BJ (cell line): ENCODE measurements at places on chromosomes 1 and 21.
A peak's percentile ranks its signal among the peaks of the same experiment; 100 is the strongest.

- DNase-seq = no peak
Measured at GRCh38 chr21:31855180-31855579, 17.6 kb upstream of the HUNK start.

- DNase-seq = no peak
Measured at GRCh38 chr1:232964601-232965000, 14.2 kb downstream of the NTPCR start.

GRCh38 chr1:177210071-177210470 lies 39.3 kb downstream of the BRINP2 start:
- no peak for DNase-seq

DNA sequence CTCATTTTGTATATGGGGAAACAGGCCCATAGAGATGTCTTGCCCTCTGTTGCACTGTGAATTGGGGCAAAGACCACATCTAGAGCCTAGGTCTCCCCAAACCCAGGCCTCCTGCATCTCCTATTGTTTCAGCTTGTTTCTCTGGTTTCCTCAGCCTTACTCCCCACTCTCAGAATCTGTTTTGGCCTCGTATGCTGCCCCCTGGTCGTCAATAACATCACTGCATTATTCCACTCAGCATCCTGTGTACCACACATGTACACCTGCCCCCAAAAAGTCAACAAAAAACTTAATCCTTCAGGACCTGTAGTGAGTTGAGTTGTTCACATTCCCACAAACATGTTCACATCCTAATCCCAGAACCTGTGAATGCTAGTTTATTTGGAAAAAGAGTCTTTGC lies 184.8 kb downstream of the BRINP2 start:
- DNase-seq = no peak

- DNase-seq = no peak
Measured at GRCh38 chr1:174008269-174008668, 13.9 kb downstream of the RC3H1 start.

- DNase-seq = no peak
Measured at GRCh38 chr1:28176492-28177470, at the start of gene PTAFR. PTAFR (minus strand) TSS chr1:28176690; CDS start chr1:28151021, 25,669 bp downstream.

DNA sequence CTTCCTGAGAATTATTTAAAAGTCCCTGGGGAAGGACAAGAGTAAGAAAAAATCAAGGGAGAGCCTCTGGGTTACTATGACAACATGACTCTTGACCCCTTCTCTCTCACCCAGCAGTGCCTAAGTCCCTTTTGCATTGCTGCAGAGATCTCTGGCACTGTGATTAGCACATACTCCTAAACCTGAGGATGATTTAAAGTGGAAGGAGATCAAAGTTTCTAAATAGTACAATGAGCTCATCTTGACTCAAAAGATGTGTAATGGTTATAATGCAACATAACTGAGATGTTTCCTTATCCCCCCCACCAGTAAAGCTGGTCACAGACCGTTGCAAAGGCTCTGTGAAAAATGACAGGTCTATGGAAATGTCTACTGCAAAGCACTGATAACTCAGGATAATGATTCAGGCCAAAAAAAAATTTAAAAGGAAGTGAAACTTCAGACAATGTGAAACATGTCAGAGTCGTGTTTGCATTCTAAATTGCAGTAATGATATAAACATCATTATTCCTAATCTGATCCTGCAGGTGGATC lies 519.2 kb downstream of the KIF26B start:
- no peak for DNase-seq

DNA sequence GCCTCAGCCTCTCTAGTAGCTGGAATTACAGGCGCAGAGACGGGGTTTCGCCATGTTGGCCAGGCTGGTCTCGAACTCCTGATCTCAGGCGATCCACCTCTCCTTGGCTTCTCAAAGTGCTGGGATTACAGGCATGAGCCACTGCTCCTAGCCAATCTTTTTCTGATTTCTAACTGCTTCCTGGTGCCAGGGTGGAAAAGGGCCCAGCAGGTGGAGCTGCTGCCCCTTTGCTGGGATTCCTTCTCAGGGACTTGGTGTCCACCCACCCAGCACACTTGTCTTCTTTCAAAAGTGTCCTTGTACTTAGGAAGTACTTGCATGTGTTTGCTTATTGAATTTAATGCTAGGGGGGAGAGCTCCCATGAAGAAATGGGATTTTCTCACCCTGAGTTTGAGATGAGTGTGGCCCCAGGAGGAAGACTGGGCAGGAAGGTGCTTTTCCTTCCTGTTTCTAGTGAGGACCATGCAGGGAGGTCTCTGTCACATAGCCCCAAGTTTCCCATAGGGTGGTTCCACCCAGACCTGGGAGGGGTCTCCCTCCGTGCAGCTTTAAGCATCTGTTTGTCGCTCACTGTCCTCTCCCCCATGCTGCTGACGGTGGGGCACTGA lies 14.2 kb downstream of the UTP11 start:
- no peak for DNase-seq

GRCh38 chr1:114173680-114174079 lies 20.0 kb upstream of the SYT6 start:
- no peak for DNase-seq

DNA sequence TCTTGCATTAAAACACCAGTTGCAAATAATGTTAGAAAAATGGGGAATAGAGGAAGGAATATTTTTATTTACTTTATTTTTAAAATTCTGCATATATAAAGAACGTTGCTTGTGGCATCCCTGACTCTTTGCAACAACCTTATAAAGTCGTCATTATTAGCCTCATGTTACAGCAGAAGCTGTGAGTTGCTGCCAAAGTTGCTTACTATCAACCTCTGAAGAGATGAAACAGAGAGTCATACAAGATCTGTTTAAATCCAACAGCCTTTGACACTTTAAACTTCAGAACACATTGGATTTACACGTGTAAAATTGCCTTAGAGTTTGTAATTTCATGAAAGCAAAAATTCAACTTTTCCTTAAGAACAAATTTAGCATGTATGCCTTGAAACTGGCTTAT lies 221.9 kb downstream of the MRPL39 start:
- no peak for DNase-seq

DNA sequence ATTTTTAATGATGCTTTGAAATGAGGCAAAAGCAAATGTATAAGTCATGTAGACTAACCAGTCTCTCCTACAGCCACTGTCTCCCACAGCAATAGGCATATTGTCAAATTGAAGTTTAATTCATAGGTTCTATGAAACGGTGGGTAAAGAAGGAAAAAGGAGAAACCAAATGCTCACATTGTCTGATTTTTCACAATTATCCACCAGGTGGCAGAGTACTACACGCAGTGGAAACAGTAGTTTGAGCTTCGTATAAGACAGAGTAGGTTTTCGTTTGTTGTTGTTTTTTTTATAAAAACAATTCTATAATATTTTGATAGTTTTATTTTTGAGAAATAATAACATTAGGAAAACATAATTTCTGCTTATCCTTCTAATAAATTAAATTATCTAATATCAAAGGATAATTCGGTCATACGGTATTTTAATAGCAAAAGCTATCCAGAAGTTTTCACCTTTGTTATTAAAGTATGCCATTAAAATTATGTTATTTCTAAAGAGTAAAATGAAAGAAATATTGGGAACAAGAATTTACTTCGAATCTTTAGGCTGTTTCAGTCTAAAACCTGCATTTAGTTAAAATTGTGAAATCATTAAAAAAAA lies 39.1 kb downstream of the TYW3 start:
- peak; percentile 5 for DNase-seq

DNA sequence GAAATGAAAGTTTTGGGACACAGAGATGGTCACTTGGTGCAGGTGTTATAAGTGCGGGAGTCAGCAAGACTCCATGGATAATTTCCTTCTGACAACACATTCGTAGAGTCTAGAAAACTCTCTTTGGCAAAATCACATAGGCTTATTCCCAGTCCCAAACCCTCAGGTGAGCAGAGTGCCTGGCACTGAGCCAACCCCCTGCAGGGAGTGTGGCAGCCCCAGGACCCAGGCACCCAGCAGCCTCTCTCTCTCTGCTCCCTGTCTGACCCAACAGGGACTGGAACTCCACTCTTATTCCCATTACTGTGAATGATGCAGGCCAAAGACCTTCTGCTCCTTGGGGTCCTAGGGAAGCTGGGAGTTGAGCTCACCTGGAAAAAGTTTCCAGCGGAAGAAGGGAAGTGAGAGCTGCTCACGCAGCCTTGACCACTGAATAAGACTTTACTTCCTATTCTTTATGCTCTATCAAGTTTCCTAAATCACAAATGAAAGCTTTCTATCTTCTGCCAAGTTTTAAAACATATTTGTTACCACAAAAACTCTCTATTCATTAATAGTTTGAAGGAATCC lies 132.6 kb upstream of the ETV3 start:
- DNase-seq = no peak

GRCh38 chr21:46459024-46459355 lies 299 bp downstream of the DIP2A start:
- DNase-seq = no peak

DNA sequence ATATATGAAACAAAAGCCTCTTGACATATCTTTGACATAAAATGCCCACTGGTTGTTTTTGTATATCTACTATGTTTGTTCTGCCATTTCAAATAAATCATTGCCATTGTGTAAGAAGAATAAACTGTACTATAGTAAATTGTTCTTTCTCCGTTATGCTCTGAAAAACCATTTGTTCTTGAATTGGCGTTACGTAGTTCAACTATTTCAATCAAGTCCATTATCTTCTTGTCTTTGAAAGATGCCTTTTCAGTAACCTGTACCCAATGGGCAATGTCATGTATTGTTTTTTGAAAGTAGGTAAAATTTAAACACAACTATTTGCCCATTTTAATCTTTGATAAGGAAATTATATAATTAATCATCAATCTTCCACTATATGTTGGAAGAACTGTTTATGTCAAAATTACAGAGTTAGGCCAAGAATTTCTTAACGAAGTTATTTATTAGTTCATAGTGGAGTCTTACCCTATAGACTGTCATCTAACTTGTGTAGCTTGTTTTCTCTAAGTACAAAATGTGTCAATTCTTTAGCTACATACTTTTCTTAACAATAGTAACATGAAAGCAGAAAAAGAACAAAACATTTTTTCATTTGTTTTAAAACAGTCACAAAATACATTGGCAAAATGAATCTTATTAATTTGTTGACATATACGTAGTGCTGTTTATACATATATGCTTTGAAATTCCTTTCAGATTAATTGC lies 294.8 kb downstream of the PTPRC start:
- DNase-seq = no peak

DNA sequence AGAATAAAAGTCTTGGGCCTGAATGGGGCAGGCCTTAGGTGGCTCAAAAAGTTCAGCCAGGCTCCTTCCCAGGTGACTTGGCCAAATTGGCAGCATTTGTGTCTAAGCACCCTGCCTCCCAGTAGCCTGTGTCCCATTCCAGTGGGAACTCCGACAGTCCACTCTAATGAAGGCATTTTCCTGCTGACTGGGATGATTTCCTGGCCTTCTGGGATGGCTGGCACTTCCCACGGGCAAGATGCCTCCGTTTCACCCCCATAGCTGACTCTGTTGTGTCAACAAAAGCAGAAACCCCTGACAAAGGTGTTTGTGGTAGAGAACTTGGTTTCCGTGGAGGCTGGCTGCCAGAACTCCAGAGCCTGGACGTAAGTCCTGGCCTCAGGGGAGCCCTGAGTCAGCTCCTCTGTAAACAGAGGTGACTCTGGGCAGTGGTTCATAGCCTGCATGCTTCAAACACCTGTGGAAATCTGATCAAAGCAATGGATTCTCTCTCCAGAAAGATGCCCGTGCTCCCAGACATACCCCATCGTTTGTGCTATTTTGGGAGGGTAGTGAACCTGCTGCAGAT lies 36.6 kb downstream of the WNT3A start:
- DNase-seq = no peak

GRCh38 chr21:16181018-16181417 lies 451.2 kb downstream of the USP25 start:
- DNase-seq = no peak

DNA sequence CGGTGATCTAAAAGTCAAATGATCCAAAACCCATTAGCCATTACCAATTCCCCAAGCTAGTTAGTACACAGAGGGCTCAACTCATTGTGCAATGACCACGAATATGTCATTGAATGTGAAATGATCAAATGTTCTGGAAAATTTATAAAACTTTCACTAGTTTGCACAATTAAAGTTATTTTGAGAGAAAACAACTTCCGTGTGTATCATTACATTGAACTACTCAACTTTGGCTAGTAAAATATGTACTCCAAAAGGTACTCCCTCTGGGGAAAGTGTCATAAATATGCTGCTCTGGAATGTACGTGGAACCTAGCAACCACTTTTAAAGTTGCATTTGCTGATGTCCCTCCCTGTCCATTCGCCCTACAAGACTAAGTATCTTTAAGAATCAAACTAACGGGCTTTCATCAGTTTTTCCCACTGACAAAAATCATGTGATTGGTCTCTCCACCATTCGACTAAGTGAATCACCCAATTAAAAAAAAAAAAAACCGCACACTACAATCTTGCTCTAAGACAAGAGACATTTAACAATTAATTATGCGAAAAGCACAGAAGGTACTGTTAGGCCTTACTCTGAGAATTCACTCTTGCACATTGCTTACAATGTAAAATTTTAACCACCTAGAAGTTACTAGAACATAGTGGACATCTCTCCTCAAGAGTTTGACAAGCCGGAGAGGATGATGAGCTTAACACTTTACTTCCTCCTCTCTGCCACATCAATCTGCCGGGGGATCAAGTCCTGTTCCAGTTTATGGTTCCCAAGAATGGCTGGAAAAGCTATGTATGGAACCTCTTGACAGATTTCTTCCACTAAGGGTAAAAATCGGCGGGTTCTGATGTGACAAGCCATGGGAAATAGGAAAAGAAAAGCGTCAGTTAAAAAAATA lies 1.2 kb downstream of the ACBD3 start:
- no peak for DNase-seq

GRCh38 chr1:173937062-173937461 lies 19.9 kb upstream of the SERPINC1 start:
- no peak for DNase-seq

DNA sequence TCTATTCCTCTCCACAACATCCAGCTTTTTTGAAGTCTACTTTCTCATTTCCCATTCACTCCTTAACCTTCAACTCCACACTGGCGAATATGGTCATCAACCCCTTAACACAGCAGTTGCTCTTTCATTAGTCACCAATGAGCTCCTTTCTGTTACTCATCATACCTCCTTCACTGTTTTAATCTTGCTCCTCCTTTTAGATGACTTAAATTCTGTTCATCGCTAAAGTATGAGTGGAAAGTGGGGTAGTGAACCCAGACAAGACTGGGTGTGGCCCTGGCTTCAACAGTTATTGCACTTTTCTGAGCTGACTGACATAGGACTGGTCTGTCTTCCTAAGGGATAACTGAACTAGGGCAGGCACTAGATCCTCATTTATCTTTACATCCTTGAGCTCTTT lies 51.3 kb downstream of the AKT3 start:
- peak; percentile 79 for DNase-seq

- no peak for DNase-seq
Measured at GRCh38 chr1:155324717-155325602, 4.3 kb downstream of the RUSC1 start.

DNA sequence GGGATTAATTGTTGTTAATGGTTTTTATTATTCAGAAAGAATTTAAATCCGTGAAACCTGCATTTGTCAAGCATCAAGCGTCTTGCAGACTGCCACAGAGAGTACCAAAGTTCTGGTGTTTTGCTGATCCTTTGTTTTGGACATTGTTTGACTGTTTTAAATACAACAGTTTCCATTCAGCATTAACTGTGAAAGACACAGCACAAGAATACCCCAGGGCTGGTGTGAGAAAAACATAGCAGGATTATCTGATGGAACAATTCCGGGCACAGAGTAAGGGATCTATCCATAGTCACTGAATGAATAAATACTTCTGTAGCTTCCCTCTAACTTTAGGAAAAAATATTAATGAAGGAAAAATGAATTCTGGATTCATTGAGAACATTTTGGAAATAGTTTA lies 202.3 kb downstream of the LTN1 start:
- no peak for DNase-seq
